NCI-H1694 (cell line): ENCODE measurements at places on chromosomes 12 and 14.

DNA sequence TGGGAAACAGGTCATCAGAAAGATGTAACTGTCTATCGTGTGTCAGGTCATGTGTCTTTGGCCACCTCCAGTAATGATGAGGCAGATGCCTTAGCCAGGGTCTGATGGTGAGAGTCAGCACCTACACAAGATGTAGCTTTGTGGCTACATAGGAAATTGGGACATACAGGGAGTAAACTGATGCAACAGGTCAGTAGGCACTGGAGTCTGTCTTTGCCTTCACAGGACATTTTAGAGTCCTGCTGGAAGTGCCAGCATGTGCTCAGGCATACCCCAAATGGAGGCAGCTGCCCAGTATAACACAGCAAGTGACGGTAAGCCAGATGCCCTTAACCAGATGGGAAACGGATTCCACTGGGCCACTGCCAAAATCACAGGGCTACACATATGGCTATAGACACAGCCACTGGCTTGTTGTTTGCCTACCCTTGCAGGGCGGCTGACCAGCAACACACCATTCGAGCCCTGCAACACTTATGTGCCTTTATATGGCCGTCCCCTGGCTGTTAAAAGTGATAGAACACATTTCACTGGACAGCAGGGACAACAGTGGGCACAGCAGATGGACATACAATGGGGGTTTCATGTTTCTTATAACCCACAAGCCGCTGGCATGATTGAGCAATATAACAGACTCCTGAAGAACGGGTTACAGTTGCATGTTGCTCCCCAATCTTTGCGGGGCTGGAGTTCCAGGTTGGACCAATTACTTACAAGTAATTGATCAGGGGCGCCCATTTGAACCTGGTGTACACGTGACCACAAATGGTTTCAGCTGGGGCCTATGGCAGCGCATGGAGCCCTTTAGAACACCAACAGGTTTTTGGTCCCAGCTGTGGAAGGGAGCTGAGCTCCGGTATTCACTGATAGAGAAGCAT lies 12.9 kb upstream of the RNASE12 start:
- peak; percentile 93 for DNase-seq

DNA sequence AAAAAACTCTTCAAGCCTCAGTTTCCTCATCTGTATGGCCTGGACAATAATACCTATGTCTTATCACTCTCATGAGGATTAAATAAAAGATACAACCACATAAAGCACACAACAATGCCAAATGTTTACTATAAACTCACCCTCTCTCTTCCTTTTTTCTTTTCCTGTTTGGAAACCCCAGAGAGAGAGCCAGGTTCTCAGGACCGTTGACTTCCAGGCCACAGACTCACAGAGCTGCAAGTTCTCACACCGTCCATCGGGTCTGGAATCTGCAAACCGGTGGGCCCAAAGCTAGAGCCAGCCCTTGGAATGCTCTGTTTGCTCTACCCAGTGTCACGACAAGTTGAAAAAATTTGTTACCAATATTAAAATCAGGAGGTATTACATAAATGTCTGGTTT lies 4.6 kb upstream of the CD4 start:
- DNase-seq = no peak

DNA sequence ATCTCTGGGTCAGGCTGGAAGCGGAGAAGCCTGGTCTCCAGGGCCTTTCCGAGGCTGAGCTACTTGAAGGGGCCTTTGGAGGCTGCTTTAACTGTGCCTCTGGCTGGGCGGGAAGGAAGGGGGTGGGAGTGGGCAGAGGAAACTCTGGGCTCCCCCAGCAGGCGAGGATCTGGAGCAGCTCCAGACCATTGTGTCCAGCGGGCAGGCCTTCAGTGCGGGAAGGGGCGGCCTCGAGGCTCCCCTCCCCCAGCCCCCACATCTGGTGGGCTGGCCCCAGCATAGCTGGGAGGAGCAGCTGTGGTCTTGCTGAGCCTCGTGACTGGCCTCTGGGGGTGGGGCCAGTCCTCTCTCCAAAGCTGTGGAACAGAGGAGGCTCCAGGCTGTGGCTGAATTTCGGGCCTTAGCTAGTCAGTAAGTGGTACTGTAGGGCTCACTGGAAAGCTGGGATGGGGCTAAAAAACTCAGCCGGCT lies 3.4 kb downstream of the TAMALIN start:
- no peak for DNase-seq

GRCh38 chr12:19533567-19533966 lies 94.3 kb downstream of the AEBP2 start:
- no peak for DNase-seq

- DNase-seq = no peak
These were observed 328.0 kb downstream of the NRXN3 start for GRCh38 chr14:78498062-78498595.
